Stimulated activated CD8-positive, alpha-beta memory T cell treated with anti-CD3 and anti-CD28 coated beads, Interleukin-7, amount 100 ng/mL, for 24 hours (primary cell): ENCODE measurements at places on chromosomes 12 and 14.

GRCh38 chr12:89493670-89494302 is 30.8 kb downstream of the GALNT4 start:
- no peak for DNase-seq

DNA sequence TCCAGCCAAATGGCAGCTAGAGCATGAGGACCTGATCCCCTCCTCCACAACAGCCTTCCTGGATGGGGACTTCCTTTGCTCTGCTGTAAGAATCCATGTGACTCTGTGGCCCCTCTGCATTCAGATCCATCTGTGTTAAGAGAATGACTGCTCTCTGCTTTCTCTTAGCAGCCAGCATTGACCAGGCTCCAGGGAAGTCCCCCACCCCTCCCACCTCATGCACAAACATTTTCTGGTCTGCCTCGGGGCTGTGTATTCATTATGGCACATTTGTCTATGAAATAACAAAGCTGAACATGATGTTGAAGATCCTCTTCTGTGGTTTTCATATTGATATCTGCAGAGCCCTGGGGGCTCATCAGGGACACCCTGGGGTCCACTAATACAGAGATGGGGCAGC is 201.7 kb downstream of the NUAK1 start:
- DNase-seq: no peak

GRCh38 chr14:22471545-22472121 is 117.4 kb downstream of the DAD1 start:
- no peak for DNase-seq

GRCh38 chr14:89912667-89913211 is 41.8 kb downstream of the EFCAB11 start:
- DNase-seq: no peak

- no peak for DNase-seq
These were observed 9.6 kb upstream of the EP400 start for GRCh38 chr12:131940141-131940547.

GRCh38 chr12:93322784-93323183 is 54.9 kb upstream of the NUDT4 start:
- DNase-seq: no peak

- no peak for DNase-seq
These were observed 7.2 kb upstream of the SELPLG start for GRCh38 chr12:108640802-108641445.

DNA sequence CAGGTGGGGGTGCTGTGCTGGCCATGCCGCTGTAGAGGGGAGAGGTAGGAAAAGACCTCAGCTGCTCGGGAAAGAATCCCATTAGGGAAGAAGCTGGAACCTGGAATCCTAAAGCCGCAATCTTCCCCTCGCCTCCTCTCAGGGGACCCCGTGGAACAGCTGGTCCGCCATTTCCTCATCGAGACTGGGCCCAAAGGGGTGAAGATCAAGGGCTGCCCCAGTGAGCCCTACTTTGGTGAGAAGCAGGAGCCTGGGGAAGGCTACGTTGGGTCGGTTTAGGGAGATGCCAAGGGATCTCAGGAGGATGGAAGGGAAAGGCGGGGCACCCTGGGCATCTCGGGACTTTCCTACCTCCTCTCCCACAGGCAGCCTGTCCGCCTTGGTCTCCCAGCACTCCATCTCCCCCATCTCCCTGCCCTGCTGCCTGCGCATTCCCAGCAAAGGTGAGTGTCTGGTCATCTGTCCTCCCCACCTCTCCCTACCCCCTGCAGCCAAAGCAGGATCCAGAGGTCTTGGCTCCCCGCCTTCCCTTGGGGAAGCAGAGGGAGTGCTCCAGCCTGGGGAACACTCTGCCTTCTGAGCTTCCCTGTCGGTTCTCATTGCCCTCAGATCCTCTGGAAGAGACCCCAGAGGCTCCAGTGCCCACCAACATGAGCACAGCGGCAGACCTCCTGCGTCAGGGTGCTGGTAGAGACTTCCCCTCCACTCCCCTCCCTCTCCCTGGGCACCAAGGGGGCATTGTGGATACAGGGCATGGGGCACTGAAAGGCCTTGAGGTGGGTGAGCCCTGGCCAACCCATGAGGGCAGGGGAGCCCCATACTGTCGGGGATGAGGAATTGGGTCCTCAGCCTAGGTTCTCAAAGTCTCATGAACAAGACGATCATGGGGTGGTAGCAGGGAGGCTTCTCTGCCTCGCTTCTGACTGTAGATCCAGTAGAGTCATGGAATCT is 12.4 kb downstream of the TNS2 start:
- no peak for DNase-seq

- DNase-seq: no peak
These were observed 48.3 kb downstream of the MVK start for GRCh38 chr12:109621901-109622364.

DNA sequence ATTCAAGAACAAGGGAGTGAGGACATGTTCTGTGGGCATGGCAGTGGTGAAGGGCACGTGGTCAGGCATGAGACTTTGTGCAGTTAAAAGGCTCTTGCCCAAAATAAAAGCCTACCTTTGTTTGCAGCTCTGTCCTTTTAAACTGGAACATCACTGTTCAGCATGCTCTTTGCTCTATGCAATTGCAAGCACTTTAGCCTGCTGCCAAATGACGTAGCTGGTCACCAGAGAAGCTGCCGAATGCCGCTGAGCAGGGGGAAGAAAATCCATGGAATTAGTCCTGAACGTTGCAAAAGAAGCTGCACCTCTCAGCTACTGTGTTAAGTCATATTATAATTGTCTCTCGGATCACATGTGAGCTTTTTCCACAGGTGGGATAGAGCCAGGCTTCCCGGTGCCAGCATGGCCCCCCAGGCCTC is 176.3 kb upstream of the DIO2 start:
- DNase-seq: no peak

DNA sequence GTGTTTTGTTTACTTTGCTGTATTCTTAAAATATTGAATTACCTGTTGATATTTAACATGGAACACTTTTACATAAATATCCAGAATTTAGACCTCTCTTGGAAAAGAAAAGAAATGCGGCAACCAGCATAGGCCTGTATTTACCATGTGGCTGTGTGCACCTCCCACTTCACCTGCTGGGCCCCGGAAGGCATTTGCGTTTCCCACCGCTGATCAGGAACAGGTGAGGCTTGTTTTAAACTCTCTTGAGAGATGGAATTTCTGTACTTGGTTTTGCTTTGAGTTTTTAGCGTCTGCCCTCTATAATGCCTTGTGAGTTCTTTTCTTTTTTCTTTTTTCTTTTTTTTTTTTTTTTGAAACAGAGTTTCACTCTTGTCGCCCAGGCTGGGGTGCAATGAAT is 124.2 kb downstream of the GLT1D1 start:
- no peak for DNase-seq

DNA sequence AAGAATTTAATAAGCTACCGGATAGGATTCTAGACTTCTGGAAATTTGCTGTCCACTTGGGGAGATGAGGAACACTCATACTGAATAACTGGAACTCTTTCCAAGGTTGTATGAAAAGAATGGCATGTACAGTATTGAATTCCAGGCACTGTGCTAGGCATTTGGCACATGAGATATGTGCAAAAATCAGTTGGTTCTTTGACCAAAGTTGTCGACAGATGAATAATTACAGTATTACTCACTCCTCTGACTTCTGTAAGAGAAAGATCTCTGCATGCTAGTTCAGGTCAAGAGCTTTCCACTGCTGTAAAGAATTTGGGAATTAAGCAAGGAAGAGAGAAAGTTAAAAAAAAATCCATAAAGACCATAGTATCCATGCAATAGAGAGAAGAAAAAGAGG is 764.7 kb downstream of the BCL11B start:
- no peak for DNase-seq

- no peak for DNase-seq
These were observed 6.3 kb downstream of the MGAT4C start for GRCh38 chr12:86249851-86250250.

DNA sequence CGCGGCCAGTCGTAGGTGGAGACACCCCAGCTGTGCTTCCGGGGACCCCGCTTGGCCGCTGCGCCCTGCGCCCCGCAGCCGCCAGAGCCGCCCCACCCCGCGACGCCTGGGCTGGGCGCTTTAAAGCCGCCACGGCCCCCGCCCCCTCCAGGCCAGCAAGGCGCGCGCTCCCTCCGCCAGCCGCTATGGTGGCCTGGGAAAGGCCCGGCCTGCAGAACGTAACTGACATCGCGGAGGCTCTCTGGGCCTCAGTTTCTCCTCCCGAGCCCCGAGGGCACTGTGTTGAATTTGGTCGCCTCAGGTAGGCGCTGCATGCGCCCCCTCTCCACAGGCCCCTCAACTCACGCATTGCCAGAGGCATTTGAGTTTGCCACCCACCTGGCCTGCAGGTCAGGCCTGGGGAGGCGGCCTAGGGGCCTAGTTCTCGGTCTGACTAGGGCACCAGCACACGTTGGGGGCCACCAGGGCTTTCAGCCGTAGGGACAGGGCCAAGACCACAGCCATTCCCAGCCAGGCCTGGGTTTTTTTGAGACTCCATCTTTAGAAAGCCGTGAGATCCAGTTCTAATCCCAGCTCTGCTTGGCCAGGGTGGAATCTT is at the start of gene NGB:
NGB (minus strand) TSS at position 94 of the 598 bp plus-strand sequence. CDS start 269 bp downstream, outside the sequence.
- DNase-seq: no peak

DNA sequence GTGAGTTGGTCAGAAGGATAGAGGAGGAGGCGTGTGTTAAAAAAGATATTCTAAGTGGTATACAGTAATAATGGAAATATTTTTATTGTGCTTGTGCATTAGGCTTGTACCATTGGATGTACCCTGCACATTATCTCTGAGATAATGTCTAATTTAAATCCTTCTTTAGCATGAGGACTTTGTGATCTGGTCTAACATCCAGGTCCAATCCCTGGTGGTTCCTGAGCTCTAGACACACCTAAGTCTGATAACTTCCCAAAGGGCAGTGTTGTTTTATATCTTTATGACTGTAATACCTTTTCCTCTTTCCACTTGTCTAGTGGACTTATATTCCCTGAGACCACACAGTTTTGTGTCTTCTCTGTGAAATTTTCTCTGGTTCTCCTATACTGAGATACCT is 20.6 kb downstream of the PRPF39 start:
- no peak for DNase-seq

DNA sequence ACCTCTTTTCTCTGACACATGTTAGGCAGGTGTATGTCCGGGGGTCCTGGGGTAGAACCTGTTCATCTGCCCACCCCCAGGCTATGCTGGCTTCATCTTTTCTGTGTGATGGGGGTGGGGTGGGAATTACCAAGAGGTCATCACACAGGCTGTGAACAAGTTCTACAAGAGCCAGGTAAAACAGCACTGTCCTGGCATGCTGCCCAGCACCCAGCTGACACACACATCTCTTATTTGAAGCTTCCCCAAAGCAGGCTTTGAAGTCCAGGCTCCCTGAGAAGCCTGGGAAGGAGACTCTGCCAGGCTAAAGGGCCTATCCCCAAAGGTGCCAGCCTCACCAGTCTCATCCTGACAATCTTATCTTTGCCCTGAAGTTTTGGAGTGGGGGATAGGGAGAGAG is 141.1 kb downstream of the ALG10 start:
- DNase-seq: no peak

GRCh38 chr14:23375527-23376251 is 1.2 kb upstream of the CMTM5 start:
- no peak for DNase-seq

- no peak for DNase-seq
These were observed 7.5 kb downstream of the TBK1 start for GRCh38 chr12:64459394-64459891.

DNA sequence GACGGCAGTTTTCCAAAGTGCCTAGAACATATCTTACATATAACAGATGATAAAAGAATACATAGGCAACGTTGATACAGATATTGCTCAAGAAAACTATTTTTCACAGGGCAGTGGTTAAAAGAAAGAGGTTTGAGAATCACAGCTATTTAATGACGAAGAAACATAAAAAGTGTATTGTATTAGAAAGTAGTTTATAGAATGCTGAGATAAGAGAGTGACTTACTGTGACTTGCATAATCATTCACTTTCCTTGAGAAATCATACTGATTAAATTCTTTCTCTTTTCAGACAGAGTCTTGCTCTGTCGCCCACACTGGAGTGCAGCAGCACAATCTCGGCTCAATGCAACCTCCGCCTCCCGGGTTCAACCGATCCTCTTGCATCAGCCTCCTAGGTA is 57.7 kb downstream of the PPP1R12A start:
- no peak for DNase-seq

DNA sequence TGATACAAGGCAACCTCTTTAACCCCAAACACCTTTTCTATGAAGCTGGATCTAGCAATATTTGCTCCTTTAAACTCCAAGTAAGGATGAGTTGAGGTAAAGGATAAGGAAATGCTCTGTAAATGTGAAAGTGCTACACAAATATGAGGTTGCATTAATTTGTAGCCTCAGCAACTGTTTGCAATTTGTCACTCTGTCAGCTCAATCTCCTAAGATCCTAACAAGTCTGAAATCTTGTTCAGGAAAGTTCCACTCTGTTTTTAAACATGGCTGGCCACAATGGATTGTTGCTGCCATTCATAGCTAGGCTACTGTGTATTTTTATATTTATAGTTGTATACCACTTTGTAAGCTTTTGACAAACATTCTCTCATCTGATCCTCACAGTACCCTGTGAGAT is 51.3 kb downstream of the SCN8A start:
- no peak for DNase-seq

- no peak for DNase-seq
These were observed 27.3 kb downstream of the DLK1 start for GRCh38 chr14:100754020-100754419.

DNA sequence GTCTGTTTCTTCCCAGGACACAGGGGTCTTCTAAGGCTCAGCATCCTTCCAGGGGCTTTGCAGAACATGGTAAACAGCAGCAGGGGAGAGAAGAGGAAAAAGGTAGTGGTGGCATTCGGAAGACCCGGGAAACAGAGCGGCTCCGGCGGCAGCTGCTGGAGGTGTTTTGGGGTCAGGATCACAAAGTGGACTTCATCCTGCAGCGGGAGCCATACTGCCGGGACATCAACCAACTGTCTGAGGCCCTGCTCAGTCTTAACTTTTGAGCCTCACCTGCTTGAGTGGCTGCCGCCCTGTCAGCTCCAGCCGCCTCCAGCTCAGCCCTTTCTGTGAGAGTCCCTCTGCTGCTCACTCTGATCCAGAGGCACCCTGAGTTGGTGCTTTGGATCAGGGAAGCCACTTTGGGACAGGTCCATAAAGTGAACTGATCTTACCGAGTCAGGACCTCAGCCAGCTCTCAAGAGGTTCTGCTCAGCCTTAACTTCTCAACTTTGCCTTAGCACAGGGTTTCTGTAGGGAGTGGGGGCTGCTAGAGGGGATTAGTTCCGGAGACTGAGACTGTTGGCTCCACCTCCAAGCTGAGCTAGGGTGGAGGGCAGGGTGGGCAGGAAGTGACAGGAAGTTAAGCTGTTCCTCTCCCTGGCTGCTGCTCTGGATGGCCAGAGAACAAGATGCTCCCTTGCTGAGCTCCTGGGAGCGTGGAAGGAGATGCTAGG is 5.4 kb downstream of the SDR39U1 start:
- DNase-seq: no peak

DNA sequence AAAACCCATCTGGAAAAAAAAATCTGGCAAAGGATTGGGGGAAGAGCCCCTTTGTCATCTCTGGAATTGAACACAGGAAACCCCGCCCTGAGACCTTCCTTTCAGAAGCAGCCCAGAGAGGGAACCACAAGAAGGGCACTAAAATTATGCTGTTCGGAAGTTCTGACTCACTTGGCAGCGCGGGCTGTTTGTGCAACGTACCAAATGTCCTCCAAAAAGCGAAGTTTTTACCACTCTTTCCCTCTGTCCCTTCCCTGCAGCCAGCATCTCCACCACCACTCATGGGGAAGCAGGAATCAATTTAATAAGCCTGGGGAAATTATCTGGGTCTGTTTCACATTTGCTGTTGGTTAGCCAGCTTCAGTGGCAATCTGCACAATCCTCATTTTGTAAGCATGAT is 3.2 kb upstream of the SYNE3 start:
- DNase-seq: no peak

GRCh38 chr12:31491841-31492598 is 98.9 kb downstream of the DENND5B start:
- DNase-seq: no peak
